ENCODE measurements at places on chromosomes 12 and 14.
A peak's percentile ranks its signal among the peaks of the same experiment; 100 is the strongest.

- DNase-seq = no peak
These were observed 21.5 kb downstream of the PAX9 start for GRCh38 chr14:36683083-36683724.

DNA sequence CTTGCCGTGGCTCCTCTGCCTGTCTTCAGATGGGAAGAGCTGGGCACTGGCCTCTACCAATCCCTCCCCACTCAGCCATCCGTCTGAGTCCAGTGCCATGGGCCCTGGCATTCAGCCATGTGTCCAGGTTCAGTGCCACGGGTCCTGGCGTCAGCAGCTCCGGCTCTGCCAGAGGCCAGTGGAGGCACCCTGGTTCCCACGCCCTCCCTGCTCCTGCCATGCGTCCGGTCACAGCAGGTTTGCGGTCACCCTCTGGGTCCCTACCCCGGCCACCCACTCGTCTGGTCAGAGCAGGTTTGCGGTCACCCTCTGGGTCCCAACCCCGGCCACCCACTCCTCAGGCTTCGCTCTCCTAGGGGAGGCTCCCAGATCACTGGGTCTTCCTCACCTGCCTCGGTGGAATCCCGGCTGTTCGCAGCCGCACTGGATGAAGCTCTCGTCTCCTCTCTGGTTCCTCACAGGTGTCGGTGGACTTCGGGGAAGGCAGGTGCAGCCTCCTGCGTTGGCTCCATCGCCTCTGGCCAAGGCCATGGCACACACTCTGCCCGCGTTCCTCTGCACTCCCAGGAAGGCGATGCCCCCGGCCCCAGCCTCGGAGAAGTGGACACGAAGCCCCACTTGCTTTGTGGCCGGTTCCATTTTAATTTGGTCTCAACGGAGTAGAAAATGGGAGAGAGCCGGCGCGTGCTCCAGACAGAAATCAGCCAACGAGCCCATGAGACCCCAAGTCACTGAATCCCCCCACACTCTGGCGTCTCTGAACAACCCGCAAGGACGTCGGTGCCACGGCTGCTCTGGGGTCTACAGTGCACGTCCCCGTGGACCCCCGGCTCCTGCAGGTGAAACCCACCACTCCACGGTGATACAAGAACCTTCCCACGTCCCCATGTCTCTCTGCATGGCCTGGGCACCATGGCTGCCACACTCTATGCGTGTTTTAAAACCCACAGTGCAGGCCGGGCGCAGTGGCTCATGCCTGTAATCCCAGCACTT, 47.8 kb upstream of the FBRSL1 start:
- no peak for DNase-seq

GRCh38 chr14:21995332-21995731, 321.7 kb upstream of the OR4E1 start:
- no peak for DNase-seq

- no peak for DNase-seq
These were observed 6.3 kb downstream of the FBXL14 start for GRCh38 chr12:1587927-1588574.

GRCh38 chr12:108182096-108182495, 53.0 kb downstream of the WSCD2 start:
- DNase-seq = no peak

- no peak for DNase-seq
These were observed 34.6 kb downstream of the LTBP2 start for GRCh38 chr14:74577247-74577947.

GRCh38 chr12:98359856-98360255, 155.5 kb upstream of the TMPO start:
- no peak for DNase-seq

- peak; percentile 61 for DNase-seq
These were observed 135.9 kb downstream of the KTN1 start for GRCh38 chr14:55715889-55716288.

DNA sequence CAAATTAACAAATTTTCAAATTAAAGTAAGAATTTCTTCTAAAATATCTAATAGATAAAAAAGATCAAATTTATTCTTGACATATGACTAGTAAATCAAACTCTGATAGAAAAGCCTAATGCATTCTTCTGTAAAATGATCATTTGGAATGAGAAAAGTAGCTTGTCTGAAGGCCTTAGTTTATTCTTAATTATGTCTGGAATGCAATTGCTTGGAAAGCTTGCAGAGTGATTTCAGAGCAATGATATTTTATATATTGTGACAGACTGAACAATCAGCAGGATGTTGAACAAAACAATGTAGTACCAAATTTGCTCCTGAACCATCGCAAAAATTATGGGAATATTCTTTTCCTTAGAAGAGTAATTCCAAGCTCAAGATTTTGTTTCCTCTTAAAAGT, 789.6 kb upstream of the NOVA1 start:
- DNase-seq = no peak

- peak; percentile 98 for DNase-seq
These were observed 21.0 kb upstream of the SNX6 start for GRCh38 chr14:34650786-34651584.

DNA sequence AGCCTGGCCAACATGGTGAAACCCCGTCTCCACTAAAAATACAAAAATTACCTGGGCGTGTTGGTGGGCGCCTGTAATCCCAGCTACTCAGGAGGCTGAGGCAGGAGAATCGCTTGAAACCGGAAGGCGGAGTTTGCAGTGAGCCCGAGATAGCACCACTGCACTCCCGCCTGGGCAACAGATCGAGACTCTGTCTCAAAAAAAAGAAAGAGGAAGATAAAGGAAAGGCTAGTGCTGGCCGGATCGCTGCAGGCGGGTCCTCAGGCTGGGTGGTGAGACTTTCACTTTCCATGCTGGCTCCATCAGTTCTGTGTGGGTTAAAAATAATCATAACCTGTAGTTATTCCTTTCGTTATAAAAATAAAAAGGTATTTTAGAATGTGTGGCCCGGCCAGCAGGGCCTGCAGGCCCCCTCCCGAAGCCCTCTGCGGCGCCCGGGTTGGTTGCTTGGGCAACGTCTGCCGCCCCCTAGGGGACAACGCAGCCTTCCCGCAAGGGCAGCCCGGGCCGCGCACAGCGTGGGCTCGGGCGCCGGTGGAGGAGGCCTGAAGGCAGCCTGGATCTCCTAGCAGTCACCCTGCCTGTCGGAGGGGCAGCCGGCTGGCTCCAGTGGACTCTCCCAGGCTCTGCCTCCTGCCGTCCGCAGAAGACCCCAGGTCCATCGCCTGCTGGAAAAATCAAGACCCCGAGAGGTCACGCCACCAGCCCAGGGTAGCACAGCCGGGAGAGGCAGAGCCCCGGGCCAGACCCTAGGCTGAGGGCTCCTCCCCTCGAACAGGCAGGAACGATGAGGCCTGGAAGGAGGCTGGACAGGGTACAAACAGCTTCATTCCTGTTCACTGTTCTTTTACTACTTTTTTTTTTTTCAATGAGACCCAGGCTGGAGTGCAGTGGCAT, 5.0 kb upstream of the SLC25A47 start:
- no peak for DNase-seq

DNA sequence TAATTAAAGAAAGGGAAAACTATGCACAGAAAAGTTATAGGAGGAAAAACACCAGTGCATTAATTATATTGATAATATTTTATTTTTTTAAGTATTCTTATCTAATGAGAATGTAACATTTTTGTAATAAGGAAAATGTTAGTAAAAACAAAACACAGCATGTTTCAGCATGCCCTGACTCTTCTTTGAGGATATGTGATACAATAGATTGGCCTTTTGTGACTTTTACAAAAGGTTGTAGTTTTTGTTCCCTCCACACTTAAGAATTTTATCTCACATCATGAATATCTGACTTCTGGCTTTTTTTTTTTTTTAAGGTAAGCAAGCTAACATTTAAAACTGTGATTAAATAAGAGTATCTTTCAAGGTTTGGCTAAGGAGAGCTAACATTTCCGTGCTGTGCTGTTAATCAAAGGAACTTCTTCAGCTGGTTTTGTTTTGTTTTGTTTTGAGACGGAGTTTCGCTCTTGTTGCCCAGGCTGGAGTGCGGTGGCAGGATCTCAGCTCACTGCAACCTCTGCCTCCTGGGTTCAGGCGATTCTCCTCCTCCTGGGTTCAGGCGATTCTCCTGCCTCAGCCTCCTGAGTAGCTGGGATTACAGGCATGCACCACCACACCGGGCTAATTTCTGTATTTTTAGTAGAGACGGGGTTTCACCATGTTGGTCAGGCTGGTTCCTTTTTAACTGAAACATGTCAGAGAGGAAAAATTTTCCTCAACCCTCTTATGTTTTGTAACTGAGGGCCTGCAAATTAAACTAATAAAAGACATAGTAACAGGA, 30.8 kb upstream of the RESF1 start:
- no peak for DNase-seq

- DNase-seq = no peak
These were observed 42.6 kb upstream of the BCL11B start for GRCh38 chr14:99314623-99315022.

DNA sequence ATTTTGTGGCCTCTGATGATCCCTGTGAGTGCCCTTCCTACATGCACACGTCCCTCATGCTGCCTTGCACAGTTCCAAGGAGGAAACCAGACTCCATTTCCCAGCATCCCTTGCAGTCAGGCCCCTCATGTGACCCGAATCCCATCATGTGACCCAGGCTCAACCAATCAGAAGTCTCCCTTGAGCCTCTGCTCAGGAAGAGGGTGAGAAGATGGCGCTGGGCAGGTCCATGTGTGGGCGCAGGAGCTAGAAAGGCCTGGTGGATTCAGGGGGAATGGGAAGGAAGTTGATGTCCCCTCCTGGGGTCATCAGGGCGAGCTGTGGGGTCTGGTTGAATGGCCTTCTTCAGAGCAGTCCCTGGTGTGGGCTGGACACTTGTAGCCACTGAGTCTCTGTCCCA, 240.5 kb downstream of the ADGRD1 start:
- no peak for DNase-seq

GRCh38 chr12:7645395-7646177, 20.1 kb downstream of the APOBEC1 start:
- DNase-seq = peak; percentile 17

GRCh38 chr14:20970647-20970982, 15.3 kb downstream of the RNASE2 start:
- DNase-seq = no peak

DNA sequence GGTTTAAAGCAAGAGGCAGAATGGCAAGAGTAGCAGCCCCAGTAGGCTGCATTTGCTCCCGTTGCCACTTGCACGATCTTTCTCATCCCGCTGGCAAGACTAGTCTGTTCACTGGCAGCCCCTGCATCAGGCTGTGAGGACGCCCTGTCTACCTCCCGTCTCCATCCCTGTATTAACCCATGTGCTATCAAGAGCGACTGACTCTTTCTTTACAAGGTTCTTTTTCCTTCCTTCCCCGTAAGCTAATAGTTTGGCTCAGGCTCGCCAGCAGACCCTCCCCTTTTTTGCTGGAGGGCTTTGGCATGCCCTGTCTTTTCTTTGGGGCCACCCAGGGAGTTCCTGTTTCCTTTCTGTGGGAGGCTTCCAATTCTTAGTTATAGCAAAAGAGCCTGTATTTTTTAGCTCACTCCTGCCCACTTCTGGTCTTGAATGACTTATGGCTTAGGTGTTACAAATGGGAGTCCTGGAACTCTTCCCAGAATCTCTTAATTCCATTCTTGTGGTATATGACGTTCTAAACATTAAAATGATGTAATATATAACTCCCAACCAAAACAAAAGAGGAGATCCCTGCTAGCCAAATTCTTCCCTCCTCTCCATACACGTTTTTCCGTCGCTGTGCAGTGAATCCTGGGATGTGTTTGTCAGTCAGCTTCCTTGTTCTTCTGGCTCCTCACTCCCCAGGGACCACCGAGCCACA, 149.0 kb downstream of the PRKCH start:
- DNase-seq = peak; percentile 89

GRCh38 chr12:944211-944610, 5.3 kb downstream of the RAD52 start:
- no peak for DNase-seq

- no peak for DNase-seq
These were observed 135.0 kb upstream of the LRIG3 start for GRCh38 chr12:59055204-59055860.

DNA sequence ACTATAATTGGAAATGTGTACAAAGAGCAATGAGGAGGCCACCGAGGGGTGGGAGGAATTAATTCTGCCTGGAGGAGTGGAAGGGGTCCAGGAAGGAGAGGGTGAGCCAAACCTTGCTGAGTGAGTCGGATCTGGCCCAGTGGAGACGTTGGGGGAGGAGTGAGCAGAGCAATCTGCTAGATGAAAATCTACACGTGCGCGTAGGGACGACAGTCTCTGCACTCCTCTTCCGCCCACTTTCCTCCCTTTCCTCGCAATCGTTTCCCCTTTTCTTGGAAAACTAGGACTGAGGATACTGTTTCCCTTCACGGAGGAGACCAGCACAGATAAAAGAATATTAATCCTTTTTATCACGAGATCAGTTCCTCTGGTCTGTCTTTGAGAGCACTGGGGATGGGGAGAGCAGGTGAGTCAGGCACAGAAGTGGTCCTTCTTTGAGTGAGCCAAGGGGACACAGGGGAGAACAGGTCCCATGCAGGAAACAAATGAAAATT, 2.9 kb upstream of the NAB2 start:
- DNase-seq = no peak

DNA sequence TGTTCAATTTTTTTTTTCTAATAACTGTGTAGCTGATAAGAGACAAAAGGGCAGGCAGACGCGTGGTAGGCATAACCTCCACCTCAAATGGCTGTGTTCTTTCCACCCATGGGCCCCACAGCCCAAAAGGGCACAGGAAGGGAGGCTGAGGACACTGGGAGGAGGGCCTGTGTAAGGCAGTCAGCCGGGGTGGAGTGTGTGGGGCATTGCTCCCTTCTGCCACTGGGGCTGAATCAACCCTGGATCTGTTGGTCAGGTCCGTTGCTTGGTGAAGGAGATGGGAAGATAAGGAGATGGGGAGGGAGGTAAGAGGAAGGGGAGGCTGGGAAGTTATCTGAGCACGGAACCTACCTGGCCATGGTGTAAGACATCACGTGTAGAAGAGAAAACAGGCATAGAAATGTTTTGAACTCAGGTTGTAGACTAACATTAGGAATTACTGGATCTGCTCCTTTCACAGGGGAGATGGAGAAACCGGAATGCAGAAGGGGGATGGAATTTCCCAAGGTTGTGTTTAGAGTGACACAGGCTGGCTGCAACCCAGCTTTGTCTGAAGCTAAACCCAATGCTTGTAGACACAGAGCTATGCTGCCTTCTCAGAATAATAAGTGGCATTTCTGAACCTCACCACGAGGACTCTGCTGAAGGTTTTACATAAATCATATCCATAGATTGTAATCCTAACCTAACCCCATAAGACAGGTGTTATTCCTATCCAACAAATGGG, 138.5 kb upstream of the NOS1 start:
- no peak for DNase-seq

GRCh38 chr14:105313381-105314286, 914 bp upstream of the PACS2 start:
- DNase-seq = no peak

- peak; percentile 3 for DNase-seq
These were observed 663 bp downstream of the WASHC3 start for GRCh38 chr12:102061096-102061559.

GRCh38 chr14:38248321-38249028, 7.4 kb downstream of the CLEC14A start:
- DNase-seq = no peak
